ENCODE measurements at places on chromosomes 1 and 21.

- DNase-seq: no peak
These were observed 20.5 kb downstream of the HIVEP3 start for GRCh38 chr1:41898191-41898713.

DNA sequence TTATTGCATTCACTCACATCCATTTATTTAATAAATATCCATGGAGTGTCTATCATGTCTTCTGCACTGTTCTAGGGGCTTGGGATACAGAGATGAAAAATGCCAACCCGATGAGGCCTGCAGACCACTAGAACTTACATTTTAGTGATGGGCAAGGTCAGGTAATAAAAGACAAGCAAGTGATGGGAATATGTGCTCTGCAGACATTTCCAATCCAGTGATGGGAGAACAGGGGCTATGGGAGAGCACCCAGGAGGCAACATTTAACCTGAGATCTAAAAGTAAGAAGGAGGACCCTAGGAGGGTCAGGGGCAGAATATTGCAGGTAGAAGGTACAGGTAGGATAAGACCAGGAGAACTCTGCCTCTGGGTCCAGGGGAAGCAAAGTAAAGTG is 53.1 kb downstream of the ETS2 start:
- DNase-seq: no peak

DNA sequence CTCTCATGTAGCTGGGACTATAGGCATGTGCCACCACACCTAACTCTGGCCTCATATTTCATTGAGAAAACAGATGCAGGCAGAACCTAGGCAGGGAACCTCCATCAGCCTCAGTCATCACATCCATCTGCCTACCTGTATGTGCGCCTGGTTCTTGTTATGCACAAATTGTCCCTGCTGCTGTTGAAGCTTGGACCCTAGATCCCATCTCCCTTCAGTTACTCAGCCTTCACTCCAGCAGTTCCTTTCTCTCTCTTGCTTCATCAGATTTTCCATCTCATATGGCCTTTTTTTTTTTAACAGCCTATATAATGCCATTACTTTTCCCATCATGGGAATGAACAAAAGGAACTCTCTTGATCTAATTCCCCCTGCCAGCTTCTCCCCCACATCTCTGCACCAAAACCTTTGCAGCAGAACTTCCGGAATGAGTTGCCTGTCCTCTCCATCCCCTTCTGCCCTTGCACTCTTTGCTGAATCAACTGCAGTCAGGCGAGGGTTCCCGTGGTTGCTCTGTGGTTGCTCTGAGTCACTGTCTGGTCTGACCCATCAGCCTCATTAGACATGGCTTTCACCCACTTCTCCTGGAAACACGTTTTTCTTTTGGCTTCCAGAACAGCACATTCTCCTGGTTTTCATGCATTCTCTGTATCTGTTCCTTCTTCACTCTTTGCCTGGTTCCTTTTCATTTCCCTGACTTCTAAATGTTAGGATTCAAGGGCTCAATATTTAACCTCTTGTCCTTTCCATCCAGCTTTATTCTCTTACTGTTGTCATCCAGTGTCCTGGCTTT is 41.5 kb downstream of the UBE4B start:
- DNase-seq: peak; percentile 27

GRCh38 chr1:74468982-74469603 is 43.3 kb downstream of the LRRC53 start:
- no peak for DNase-seq

DNA sequence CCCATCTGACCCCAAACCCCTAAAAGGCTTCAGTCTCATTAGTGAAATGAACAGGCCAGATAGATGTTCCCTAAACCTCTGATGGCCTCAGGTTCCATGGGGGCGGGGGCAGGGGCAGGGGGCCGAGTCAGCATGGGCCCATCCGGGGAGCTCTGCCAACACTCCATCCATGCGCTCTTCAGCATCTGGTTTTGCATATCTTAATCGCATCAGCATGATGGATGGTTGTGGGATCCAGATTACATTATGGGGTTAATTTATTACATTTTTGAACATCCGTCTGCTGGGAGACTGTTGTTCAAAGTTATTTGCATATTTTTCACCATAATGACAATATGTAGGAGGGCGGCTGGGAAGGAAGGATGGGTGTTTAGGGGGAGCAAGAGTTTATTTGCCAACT is 3.1 kb upstream of the MAD2L2 start:
- DNase-seq: no peak

DNA sequence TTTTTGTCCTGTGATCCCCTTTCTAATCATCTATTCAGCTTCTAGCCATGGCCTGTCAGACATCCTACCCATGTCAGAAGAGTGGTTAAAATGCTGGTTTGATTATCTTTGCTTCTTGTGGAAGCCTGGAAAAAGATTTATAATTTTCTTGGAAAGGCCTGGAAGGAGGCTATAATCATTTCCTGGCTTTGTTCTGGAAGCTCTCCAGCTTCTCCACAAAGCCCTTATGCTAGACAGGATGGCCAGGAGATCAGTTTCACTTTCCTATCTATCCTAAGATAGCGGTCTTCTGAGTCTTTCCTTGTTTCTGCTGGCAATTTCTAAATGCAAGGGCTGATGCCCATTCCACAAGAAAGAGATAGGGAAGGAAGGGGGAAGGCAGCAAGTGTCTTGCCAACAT is 90.9 kb upstream of the SLC44A3 start:
- DNase-seq: no peak

DNA sequence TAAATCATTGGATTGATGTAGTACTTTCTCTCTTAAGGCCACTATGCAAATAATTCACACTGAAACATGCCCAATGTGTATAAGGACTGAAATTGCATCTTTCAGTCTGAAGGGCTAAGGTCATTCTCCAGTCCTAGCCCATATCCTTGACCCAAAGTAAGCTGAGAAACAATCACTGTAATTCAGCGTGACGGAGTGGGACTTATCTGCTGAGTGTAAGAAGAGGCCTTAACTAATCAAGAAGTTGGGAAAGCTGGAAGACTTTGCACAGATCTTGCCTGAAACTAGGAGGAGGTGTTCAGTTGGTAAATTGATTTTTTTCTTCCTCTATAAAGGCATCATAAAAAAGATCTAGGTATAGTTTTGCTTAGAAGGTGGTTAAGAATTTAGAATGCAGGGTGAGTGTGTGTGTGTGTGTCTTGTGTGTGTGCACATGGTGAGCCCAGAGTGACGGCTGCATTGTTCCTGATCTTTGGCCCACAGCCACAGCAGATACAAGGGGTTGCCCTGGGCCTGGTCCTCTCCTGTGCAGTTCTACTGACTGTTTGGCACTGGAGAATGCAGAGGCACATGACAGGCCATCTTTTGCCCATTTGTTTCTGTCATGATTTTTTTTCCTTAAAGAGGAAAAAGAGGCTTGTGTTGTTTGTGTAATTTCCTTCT is 13.3 kb upstream of the PPP2R5A start:
- DNase-seq: no peak

- no peak for DNase-seq
These were observed 19.9 kb downstream of the SAMSN1 start for GRCh38 chr21:14526199-14526598.

- no peak for DNase-seq
These were observed 243.6 kb upstream of the TMEM51 start for GRCh38 chr1:14909920-14910460.

GRCh38 chr21:45076245-45076711 is 1.9 kb downstream of the ADARB1 start:
- DNase-seq: no peak

DNA sequence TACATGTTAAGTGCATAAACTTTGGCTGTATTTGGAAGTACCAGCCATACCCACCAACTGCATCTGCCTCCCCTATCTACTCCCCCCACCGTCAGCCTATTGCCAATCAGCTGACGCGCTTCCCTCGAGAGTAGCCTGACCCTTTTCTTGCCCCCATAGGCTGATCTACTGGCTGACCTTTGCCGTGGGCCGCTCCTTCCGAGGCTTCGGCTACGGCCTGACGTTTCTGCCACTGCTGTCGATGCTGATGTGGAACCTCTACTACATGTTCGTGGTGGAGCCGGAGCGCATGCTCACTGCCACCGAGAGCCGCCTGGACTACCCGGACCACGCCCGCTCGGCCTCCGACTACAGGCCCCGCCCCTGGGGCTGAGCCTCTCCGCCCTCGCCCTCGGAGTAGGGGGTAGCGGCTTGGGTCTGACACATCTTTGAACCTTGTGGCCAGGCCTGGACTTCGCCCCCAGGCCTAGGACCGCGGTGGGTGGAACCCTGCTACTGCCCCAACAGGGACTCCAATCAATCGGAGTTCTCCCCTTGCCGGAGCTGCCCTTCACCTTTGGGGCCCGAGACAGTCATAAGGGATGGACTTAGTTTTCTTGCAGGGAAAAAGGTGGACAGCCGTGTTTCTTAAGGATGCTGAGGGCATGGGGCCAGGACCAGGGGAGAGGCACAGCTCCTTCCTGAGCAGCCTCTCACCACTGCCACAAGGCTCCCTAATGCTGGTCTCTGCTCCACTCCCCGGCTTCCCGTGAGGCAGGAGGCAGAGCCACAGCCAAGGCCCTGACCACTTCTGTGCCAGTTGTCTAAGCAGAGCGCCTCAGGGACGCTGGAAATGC is 4.0 kb downstream of the GLMP start:
- DNase-seq: no peak

- DNase-seq: no peak
These were observed at the start of gene RAB42 for GRCh38 chr1:28591708-28592320. RAB42 (plus strand) TSS chr1:28592265; CDS start chr1:28592512, 247 bp downstream.

DNA sequence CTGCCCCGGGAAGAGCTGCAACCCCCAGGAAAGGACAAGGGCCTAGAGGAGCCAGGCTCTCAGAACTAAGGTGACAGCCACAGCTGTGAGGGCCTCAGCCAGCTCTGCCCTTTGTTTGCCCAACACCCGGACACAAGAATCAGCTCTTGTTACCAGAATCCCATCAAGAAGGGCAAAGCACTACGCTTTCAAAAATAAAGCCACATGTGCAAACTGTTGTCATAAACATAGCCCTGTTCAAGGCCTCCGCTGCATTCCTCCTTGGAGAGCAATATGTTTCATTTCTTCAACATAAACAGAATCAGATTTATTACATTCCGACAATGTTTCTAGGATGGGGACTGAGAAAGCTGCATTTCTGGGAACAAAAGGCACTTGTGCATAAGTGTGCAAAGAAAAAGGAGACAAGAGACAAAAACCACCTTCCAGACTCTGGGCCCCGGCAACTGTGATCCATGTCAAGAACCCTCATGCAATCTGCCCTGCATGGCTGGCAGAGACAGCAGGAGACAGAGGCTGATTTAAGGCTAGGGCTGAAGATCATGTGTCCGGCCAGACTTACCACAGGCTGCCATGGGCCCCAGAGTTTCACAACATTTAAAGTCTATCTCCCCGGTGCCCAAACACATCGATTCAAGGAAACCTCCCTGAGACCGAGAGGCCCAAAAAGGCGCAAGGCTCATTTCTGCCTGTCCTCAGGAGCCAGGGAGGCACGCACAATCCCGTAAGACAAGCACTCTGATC is 71.0 kb downstream of the SSBP3 start:
- DNase-seq: no peak

DNA sequence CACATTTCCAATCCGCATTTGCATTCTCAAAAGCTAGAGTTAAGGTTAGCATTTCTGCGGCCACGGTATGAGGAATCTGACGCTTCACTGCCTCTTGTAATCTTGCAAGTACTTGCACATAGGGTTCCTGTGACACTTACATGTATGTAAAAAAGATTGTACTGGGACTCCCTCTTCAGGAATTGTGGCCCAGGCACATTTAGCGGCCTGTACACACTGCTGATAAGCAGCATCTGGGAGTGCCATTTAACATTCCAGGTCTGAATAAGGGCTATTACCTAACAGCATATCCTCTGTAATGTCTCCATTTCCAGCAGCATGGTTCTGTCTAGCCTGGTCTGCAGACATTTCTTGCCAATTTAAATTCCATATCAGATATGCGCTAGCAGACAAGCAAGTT is 75.7 kb downstream of the AXDND1 start:
- no peak for DNase-seq

DNA sequence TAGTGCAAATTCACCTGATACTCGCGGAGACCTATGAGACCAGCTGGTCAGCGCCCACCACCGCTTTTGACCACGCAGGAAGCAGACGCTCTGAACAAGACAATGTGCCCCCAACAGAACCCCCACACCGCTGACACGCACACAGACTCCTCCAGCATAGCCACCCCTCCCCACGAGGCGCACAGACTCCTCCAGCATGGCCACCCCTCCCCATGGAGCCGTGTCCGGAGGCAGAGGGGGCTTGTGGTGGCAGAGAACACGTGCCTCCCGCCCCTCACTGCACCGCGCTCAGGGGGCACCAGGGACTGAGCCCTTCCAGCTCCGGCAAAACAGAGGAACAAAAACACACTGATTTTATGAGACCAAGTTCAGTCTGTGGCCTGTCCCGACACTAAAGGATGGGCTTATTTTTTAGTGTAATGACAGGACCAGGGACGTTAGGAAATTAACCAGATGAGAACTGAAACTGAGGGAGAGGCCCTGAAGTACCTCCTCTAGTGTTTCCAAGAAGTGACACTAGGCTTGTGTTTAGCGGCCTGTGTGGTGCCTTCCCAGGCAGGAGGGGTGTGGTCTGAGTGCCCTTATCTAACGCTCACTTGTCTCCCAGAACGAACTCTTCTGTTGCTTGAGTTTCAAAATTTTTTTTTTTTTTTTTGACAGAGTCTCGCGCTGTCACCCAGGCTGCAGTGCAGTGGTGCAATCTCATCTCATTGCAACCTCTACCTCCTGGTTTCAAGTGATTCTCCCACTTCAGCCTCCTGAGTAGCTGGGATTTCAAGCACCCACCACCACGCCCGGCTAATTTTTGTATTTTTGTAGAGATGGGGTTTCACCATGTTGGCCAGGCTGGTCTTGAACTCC is 10.0 kb upstream of the AGPAT3 start:
- no peak for DNase-seq

DNA sequence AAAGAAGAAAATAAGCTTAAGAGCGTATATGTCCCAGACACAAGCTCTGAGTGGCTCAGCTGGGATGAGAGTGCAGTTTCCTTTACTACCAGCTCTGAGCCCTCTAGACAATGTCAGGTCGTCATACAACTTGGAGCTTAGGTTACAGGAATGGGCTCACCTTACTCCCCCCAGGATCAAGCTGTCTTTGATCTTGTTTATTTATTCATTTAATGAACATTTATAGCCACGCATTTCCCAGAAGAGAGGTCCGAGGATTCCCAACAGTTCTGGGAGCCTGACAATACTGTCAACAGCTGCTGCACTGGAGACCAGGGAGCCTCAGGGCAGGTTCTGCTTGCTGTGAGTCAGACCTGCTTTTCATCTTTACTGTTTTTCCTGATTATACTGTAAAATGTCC is 378.9 kb downstream of the PLPP3 start:
- no peak for DNase-seq

DNA sequence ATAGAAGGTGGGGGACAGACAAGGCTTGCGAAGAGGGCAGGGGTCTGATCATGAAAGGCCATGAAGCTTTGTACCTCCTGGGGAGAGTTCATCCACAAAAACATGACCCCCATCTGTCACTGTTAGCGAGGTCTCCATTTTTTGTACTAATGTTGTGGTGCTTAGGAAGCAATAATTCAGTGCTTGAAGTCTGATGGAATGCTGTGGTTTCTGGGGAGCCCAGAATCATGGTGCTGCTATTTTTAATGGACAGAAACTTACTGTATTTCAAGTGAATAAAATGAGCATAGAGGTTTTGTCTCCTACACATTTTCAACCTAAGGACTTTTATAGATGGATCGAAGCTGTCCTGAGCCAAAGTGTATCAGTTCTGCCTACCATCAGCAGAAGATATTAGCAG is 28.2 kb upstream of the RGL1 start:
- DNase-seq: no peak

GRCh38 chr1:50717327-50717726 is 242.7 kb downstream of the FAF1 start:
- no peak for DNase-seq

- no peak for DNase-seq
These were observed 170.4 kb upstream of the SYT6 start for GRCh38 chr1:114323959-114324661.

All from activated CD8-positive, alpha-beta memory T cell treated with anti-CD3 and anti-CD28 coated beads for 4 hours (primary cell).